T-helper 2 cell (primary cell): ENCODE measurements at places on chromosomes 7 and 10.

- no peak for DNase-seq
Measured at GRCh38 chr10:5070648-5071410, 23.4 kb upstream of the AKR1C3 start.

- DNase-seq = no peak
Measured at GRCh38 chr7:136741941-136742340, 126.5 kb upstream of the CHRM2 start.

DNA sequence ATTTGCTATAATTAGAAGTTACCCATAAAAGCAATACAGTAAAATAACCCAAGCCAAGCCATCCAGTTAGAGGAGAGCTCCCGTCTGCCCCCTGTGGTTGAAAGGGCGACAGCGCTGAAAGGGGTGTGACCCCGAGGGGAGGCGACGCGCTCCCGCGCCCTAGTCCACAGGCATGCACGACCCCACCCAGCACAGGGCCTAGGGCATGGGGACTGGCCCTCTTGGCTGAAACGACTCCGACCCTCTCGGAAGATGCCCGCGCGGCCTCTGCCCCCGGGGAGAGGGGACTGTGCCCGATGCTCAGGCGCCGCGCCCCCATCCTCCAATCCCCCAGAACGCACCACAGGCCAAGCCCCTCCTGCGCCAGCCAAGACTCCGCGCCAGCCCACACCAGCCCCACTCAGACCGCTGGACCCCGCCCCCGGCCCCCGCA is 64.0 kb downstream of the CSGALNACT2 start:
- peak; percentile 69 for DNase-seq

DNA sequence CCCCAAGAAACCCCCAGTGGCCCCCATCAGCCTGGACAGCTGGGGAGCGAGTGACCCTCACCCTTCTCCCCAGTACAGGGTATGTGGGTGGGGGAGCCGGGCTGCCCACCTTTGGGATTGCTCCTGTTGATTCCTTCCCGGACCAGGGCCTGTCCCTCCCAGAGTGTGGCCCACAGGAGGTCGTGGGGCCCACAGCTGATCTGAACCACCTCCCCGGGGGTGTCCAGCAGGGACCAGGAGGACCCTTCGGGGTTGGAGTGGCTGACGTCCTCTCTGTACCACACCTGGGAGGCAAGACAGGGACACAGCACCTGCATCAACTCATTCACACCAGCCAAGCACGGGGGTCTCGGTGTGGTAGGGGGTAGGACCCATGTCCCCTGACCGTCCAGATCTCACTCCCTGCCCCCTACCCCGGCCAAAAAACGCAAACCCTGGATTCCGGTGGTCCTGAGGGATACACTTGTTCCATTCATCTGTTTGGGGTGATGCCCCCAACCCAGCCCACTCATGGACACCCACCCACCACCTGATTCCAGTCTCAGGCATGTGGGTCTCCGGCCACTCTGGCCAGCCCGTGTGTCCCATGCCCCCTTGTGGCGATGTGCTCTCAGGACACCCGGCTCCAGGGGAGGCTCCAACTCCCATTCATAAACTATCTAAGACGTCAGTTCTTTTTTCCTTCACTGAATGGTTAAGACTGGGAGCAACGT is 10.9 kb downstream of the TECPR1 start:
- DNase-seq = no peak

DNA sequence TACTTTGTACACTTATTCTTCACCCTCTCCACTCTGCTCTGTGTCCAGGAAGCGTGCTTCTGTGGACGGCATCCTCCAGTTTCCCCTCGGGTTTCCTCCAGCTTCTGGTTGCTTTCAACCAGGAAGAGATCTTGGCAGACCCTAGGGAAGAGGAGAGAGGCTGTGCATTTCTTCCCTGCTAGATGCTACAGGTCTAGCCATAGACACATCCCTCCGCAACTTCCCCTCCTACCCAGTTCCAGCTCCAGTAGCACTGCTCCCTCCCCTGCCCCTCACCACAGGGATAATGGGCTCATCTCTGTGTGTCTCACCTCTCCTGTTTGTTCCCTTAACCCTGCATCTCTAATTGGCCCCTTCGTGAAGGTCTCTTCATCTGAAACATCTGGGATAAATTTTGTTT is 16.3 kb downstream of the TLL2 start:
- no peak for DNase-seq

DNA sequence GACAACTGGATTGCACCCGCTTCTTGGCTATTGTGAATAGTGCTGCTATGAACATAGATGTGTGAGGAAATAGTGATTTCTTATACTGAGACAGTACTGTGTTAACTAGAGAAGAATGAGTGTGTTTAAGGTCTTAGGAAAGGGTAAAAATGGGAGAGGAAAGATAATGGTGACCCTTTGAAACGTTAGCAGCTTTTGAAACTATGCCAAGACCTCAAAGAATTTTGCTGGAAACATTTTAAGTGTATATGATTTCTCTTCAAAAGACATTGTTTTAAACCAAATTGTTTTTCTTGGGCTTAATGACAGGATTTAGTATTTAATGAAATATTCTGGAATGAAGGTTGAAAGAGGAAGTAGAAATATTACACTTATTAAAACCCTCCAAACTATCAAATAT is 100.8 kb upstream of the ARHGAP21 start:
- DNase-seq = no peak

- DNase-seq = no peak
Measured at GRCh38 chr7:120229084-120229483, 43.9 kb upstream of the KCND2 start.

DNA sequence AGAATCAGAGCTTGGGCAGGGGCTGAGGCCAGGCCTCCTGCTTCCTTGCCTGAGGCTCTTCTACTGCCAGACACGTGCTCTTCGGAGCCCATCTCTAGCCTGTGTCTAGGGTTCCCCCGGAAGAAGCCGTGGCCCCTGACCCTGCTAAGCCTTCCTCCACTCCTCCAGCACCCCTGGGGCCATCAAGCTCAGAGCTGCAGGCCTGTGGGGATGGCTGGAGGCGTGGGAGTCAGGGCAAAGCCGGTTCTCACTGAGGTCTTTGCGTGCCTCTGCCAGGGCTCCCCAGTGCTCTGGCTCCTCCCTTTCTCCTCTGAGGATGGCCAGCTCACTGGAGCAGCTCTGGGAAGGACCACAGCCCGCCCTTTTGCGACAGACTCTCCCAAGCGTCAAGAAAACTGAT is 34.4 kb downstream of the GHRHR start:
- DNase-seq = no peak

- no peak for DNase-seq
Measured at GRCh38 chr7:24882989-24883621, 96.9 kb downstream of the OSBPL3 start.

- no peak for DNase-seq
Measured at GRCh38 chr10:4546500-4546899, 279.5 kb upstream of the AKR1E2 start.
